Prostate gland (tissue), 2 donors: ENCODE measurements at places on chromosomes 6 and 20. TPM values are rescaled to one million over a fixed set of nuclear protein-coding genes. Genes with fewer than 3 reads are reported as not detected.

GRCh38 chr6:33249732-33250630 lies 21.7 kb downstream of the VPS52 start:
- peak overlapping the region; percentile 91 for H3K27ac ChIP-seq
- DNase-seq, result no peak
- no peaks in the 10 kb centered on the region for H3K27me3 ChIP-seq
- no peaks in the 10 kb centered on the region for H3K36me3 ChIP-seq
- peak overlapping the region; percentile 41 for H3K4me3 ChIP-seq
- H3K4me1 ChIP-seq, result no peaks in the 10 kb centered on the region

- H3K4me3 ChIP-seq, result no peak overlapping the region
- H3K4me1 ChIP-seq, result no peaks in the 10 kb centered on the region
- DNase-seq, result no peak
- H3K27ac ChIP-seq, result no peak overlapping the region
Observed at GRCh38 chr6:88636871-88637270, 326.5 kb downstream of the RNGTT start.

ANGPT4 gene
- 0.27 TPM for total RNA-seq

DNAH8 gene
- 0.36 TPM for total RNA-seq

TRIM31 gene
- total RNA-seq, result 0.32 TPM
